NCI-H1930 (cell line): ENCODE measurements at places on chromosomes 2 and 18.

- DNase-seq = no peak
These were observed 55.7 kb downstream of the CCDC93 start for GRCh38 chr2:117958186-117958585.

DNA sequence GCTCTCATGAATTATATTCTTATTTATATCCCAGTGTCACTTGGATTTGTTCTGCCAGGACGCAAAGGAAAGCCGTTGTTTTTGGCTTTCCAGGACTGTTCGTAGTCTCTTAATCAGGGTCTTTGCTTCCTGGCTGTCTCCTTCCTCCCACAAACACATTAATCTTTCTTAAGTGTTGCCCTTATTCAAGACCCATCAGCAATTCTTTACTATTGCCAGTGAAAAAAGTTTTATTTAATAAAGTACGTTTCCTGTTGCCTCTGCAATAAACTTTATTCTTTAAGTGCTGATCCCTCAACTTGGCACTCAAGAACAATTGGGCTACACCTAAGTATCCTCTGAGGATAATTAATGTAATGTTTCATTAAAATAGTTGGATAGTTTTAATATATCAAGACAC is 68.3 kb upstream of the CYP20A1 start:
- DNase-seq = no peak

- DNase-seq = no peak
These were observed 27.3 kb downstream of the SPTBN1 start for GRCh38 chr2:54483426-54483825.

DNA sequence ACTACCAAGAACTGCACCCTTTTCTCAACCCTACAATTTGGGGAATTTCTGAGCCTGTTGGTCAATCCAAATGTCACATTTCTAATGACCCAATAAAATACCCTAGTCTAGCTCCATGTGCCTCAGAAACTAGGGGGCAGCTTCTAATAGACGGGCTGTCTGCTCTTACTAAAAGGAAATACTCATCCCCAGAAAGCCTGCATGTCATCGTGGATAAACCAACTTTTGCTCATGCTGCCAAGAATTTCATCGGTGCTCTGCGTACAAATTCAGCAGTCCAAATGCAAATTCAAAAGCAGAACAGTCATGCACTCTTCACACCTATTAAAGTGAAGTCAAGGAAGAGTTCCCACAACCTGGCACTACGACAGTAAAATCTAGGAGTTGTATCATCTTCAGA is 377.3 kb downstream of the LNPK start:
- no peak for DNase-seq

DNA sequence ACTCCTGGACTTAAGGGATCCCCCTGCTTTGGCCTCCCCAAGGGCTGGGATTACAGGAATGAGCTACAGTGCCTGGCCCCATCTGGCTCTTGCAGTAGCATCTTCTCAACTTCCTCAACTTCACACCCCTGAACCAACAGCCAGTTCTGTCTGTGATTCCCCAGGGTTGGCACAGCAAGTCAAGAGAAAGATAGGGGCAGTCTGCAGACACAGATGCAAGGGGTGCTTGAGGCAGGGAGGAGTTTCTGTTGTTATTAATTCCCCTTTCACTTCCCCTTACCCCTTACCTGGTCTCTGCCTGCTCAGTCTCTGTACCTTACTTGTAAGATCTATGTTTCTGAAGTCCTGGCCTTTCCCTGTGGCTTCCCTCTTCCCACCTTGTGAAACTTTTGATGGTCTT is 54.1 kb upstream of the MEX3C start:
- no peak for DNase-seq

DNA sequence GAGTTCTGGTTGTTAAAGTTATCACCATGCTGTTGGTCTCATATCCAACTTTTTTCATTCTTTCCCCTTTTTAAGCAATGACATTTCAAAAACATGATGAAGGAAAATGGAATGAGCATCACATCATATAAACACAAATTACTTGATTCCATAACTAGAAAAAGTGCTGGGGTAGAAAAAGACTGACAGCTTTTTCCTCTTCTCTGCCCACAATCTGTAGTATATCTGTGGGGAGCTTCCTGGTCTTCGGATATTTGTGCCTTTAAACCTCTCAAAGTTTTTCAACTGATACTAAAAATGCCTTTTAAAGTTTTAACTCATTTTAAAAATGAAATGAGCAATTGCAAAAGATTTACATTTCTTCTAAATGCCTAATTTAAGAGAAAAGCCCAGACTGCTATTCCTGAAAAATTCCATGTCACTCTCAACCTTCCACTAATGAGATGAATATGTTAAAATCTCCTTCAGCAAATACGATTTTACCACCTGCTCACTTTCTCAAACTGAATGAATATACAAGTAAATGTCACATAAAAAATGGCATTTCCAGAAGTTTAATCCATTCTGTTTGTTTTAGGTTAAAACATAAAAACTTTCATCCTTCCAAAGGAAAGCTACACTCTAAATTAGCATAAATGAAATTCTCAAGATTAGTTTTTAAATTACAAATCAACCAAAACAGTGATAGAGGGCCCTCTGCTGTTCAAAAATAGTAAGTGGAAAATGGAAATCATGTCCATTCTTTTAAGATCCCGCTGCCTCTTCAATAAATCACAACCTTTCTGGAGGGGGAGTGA is 2.1 kb downstream of the DNAH7 start:
- no peak for DNase-seq

DNA sequence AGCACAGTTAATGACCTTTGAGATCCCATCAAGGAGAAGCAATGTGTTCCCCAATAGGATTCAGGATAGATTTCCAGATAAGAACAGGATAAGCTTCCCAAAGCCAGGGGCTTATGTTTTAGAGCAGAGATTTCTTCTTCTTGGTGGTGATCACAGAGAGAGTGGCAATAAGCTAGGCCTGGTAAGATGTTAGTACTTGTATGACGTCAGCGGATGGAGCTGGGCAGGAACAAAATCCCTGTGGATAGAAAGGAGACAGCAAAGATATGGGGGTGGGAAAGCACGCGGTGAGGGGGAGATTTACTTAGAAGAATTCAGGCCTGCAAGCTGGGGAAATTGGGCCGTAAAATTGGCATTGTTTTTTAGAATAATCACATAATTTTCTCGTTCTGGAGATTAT is 323.0 kb downstream of the MTX2 start:
- DNase-seq = no peak

- no peak for DNase-seq
These were observed 213.0 kb downstream of the SP3 start for GRCh38 chr2:173752152-173752551.

DNA sequence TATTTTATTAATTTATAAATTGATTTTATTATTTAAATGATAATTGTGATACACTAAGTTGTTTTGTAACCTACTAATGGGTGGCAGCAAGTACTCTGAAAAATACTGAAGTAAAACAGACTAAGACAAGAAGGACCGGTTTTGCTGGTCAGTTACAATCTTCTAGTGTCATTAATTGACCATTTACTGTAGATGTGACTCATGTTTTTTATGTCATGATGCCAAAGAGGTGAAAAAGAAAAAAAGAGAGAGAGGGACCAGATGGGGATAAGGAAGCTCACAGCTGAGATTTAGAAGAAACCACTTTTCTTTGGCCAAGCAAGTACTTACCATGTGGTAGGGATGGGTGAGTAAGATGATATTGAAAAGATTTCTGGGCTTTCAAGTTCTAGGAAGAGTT is 955.8 kb upstream of the LRRTM1 start:
- no peak for DNase-seq

DNA sequence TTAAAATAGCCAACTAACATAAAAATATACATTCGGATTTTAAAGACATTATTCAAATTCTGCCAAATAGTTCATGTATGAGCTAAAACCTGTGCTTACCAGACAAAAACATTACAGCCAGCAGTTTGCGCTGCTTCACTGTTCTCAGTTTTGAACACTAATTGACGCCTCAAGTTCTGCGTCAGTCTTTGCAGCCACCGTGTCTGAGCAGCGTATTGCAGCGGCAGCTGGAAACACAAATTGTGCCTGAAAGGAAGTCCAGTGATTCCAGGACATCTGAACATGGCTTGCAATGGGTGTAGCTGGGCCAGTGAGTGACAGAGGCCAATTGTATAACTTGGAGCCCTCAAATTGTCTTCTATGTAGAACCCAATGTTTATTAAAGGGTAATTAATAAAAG is 267.6 kb downstream of the TFCP2L1 start:
- no peak for DNase-seq

DNA sequence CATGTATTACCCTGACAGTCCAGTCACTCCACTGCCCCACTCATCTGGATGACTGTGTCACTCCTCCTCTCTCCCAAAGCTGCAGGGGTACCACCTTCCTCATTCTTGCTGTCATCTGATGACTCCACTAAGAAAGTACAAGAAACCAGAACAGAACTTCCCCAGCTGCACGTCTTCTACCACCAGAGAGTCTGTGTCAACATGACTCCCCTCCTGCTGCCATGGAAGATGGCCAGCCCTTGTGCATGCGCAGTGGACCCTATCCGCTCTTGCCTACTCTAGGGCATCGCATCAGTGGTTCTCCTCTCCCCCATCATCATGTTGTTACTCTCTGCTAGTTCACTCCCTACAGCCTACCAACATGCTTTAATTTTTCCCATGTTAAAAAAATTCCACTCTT is 14.5 kb upstream of the ST8SIA3 start:
- DNase-seq = no peak

DNA sequence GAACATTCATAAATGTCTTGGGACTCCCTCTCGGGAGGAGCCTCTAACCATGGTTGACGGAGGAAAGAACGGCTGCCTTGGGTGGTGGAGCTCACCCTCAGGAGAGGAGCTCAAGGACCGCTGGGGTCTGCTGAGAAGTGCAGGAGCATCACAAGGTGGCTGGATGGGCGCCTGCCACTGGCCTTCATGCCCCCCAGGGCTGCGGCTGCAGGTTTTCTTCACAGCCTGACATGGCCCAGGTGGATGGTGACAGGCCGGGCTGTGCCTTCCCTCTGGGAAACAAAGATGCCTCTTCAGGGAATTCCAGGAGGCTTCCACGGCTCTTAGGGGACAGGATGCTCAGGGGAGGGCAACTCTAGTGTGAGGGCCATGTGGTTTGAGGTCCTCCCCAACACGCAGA is 119.5 kb upstream of the PXDN start:
- no peak for DNase-seq

- no peak for DNase-seq
These were observed 1.6 kb downstream of the SMAD7 start for GRCh38 chr18:48949050-48949605.

GRCh38 chr2:33205693-33206434 is 259.1 kb downstream of the LTBP1 start:
- no peak for DNase-seq

GRCh38 chr2:3595404-3595803 is 492 bp downstream of the COLEC11 start:
- DNase-seq = no peak
